ENCODE measurements at places on chromosomes 4 and X.

GRCh38 chr4:71453531-71453930, 114.7 kb downstream of the SLC4A4 start:
- DNase-seq: no peak

DNA sequence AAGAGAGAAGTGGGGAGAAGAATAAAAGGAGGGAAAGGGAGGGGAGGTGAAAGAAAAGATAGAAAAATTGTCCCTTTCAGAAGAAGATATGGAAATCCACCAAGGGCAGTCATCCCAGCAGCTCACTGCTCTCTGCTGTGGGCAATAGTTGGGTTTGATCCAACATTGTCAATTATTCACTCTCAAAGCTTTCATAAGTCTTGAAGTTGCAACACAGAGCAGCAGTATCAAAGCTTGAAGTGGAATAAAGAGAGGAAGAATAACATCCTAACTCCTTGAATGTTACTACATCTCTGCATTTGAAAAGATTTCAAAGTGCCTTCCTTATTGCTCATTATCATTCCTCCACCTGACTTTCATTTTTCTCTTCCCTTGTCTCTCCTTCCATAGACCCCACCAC, 62.3 kb upstream of the HHIP start:
- DNase-seq: no peak

- DNase-seq: no peak
These were observed 81.9 kb downstream of the HMGB2 start for GRCh38 chr4:173252024-173252935.

DNA sequence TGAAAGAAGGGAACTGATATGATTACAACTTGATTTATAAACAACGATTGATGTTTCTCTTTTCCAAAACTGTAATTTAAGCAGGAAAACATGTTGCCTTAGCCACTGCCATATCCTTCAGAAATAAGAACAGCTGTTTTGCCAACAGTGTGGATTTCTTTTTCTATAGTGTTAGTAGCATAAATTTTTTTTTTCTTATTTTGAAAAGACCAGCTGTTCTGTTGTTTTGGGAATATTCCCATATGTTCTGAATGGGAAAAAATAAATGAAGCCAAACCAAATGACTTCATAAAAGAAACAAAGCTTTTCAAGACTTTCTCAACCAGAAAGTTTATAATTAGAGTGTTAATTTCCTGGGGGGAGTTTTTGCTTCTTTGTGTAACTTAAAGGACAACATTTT, 83.9 kb upstream of the ARHGAP24 start:
- DNase-seq: no peak

- DNase-seq: no peak
These were observed 161.0 kb upstream of the HS3ST1 start for GRCh38 chr4:11589676-11590075.

DNA sequence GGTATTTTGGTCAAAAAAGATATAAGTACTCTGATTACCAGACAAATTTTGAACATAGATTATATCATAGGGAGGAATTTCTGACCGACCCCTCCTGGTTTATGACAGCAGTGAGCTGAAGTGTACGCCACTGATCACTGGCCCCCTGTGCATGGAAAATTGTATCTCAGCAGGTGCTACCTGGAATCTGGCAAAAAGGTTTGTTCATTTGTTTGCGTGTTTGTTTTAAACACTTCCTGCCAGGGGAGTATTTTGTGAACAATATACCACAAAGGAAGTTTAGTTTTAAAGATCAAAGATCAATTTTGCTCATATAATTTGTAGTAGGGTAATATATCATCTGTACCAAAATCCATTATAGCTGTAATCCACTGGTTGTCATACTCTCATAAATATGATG, 219.7 kb upstream of the TENM3 start:
- DNase-seq: no peak

- DNase-seq: no peak
These were observed 1.1 kb upstream of the FGF16 start for GRCh38 chrX:77446029-77446585.

DNA sequence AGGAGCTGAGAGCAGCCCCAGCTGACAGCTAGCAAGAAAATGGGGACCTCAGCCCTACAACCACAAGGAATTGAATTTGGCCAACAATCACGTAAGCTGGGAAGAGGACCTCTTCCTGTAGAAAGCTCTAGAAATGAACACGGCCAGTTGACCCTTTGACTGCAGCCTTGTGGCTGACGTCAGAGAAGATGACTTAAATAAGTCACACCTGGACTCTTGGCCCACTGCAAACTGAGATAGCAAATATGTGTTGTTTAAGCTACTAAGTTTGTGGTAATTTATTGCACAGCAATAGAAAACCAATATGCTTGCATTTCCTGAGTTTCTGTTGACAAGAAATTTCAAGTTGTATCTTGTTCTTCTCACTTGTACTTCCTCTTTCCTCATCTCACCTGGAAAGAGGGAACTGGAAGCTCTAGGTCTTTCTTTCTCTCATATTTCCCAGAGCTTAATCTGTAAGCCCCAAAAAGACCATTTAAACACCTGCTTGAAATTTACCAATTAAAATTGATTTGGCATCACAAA, 18.8 kb downstream of the PRKG2 start:
- DNase-seq: no peak

DNA sequence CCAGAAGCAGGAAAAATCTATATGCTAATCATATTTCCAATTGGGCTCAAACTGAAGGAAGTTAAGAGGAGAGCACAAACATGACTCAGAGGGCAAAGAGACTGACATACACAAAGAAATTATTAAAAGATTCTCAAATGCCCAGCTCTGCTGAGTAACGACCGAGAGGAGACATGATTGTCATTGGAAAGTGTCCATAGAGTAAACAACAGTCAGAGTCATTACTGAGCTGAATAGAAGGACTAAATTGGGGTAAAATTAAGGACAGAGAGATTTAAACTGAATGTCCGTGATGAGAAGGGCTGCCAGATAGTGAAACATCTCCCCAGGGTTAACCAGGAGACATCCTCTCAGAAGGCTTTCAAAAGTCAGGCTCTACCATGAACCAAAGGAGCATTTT, 111.2 kb upstream of the GALNT7 start:
- no peak for DNase-seq

DNA sequence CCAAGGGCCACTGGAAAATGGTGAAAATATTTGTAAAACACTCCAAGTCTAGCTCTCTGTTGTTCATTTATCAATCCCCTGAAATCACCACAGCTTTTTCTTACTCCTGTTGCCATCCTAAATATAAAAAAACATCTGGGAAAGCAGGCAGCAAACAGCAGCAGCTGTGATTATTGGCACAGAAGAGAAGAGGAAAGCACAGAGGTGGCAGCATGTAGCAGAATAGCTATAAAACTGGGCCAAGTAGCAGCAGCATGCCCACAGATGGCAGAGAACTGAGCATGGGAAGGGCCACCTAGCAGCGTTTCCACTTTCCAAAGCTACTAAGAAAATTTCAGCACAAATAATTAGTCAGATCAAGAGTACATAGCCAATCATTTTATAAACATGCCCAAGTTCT, 307.2 kb downstream of the SLC7A11 start:
- no peak for DNase-seq

DNA sequence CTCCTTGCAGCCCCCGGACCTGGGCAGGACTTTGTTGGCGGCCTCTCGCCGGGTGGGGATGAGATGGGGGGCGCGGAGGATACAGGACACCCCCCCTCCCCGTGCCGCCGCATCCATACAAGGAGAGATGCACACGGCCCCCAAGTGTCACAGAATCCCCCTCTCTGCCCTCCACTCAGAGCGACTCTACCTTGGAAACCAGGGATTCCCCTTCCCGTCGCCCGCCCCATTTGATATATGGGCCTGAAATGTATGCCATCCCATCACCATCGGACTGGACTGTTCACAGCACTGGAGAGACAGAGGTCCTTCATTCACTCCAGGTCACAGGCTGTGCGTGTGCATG, 426 bp downstream of the PORCN start:
- no peak for DNase-seq

DNA sequence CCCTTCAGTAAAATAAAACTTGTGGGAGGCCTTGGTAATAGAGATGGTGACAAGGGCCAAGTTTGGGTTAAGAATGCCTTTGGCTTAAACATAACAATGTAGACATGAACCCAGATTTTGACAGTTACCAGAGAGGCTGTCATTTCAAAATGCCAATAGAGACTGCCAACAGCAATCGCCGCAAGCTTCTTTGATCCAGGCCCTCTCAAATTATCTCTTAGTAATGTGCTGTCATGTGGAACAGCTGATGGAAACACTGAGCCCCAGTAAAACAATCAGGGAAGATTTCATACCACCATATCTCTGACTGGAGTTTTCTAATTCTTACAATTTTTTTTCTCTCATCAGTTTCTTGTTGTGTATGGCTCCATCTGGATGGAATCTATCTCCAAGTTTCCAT, 80.5 kb downstream of the ZNF330 start:
- no peak for DNase-seq

- DNase-seq: no peak
These were observed 369.7 kb upstream of the DIAPH2 start for GRCh38 chrX:96314985-96315384.

DNA sequence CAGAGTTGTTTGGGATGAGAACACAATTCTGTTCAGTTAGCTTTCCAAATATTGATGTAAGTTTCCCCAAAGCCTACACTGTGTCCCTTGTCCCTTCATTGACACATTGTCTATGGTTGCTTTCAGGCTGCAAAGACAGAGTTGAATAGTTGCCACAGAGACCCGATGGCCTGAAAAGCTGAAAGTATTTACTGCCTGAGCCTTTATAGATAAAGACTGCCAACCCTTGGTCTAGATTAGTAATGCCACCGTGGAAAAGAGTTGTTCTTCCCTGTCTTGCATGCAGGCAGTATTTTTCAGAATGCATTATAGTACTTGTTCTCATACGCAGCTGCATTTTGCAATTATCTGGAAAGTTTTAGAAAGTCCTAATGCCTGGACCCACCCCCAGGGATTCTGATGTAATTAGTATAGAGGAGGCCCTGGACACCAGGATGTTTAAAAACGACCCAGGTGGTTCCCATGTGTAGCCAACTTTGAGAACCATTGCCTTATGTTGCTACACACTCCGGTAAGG, 180.8 kb downstream of the FRMPD4 start:
- no peak for DNase-seq

DNA sequence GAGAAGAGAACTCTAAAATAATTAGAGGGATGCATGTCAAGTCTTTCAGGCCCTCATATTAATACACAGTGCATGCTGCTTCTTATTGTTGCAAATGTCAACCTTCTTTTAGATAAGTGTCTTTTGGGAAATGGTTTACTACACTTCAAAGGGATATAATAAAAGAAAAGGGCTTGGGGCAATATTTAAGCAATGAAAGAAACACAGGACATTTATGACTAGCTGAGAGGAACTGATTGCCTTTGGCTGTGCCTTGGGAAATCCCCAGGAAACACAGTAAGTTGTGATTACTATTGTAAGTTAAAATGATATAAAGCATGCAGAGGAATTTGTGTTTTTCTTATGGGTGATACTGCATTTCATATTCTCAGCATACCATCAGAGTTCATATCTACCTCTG, 1036.2 kb upstream of the GRID2 start:
- DNase-seq: no peak

- no peak for DNase-seq
These were observed 18.7 kb downstream of the SLC25A43 start for GRCh38 chrX:119417842-119418241.

DNA sequence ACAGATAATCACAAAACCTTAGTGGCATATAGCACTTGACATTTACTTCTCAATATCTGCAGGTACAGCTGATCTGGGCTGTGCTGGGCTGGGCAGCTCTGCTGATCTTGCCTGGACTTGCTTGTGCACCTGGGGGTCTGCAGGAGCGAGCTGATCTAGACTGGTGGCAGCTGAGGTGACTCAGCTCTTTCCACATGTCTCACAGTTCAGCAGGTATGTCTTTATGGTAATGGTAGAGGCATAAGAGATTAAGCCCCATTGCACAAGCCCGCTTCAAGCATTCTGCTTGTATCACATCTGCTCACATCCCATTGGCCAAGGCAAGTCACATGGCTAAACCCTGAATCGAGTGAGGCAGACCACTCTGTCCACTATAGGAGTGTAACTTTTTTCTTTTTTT, 506.7 kb downstream of the BCOR start:
- DNase-seq: no peak

DNA sequence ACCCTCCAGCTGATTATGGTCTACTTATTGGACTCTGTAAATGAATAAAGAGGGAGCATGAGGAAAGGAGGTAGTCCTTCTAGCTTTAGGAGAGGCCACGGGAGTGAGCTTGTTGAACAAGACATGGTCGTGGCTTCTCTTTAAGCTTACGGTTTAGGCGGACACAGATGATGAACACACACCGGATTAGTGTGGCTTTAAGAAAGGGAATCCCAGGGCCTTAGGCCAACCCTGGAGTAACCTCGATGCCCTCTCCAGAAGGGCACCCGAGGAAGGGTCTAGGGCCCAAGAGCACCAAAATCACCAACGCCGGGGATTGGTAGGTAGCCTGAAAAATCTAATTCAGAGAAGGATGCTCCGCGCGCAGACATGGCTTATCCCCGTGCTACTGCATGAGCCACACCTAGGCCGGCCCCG, 39.4 kb downstream of the ERVMER34-1 start:
- DNase-seq: no peak

DNA sequence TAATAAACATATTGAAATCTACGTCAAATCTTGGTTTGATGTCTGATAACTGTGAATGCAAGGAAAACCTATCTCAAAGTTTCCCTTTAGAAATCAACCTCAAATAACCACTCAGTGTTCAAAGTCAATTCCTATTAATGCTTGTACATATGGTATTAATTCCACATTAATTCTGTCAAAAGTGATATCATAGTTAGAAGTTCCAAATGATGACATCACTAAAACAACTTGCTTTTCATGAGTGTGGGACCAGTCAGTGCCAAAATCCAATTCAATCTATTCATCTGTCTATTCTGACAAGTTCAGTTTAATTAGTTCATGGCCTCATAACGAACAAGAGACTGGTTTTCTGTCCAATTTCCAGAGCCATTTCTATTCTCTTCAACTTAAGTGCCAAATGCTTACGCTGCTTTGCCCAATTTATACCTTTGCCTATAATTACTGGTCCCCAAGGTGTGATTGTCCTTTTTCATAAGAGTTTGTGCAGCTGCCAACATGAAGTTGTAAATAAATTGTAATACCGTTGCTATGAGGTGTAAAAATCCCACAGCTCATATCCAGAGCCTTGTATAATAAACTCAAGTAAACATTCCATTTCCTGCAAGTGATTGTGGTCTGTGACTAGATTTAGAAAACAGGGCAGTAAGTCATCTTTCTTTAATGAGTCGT, 476.2 kb downstream of the RAB28 start:
- DNase-seq: no peak

GRCh38 chrX:154313147-154313546, 17.6 kb downstream of the TKTL1 start:
- no peak for DNase-seq

GRCh38 chrX:73850124-73851013, 287.4 kb downstream of the CHIC1 start:
- DNase-seq: no peak

DNA sequence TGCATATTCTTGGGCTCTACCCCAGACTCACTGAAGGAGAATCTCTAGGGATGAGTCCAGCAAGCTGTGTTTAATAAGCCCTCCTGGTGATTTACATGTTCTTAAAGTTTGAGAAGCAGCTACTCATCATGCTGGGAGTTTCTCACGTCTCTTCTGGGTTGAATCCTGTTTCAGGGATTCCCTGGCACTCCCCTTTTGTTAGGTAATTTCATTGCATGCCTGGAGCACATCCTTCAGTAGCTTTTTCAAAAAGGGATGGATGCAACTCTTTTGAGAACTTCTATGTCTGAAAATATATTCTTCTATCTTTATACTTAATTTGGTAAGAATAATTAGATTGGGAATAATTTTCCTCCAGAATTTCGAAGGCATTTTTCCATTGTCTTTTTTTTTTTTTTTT, 4.4 kb downstream of the EVC start:
- no peak for DNase-seq

- no peak for DNase-seq
These were observed 179.1 kb upstream of the ETNPPL start for GRCh38 chr4:108941904-108942430.
